ENCODE measurements at places on chromosomes 4 and X.

- no peak for DNase-seq
These were observed 24.0 kb upstream of the RAP1GDS1 start for GRCh38 chr4:98237204-98237603.

DNA sequence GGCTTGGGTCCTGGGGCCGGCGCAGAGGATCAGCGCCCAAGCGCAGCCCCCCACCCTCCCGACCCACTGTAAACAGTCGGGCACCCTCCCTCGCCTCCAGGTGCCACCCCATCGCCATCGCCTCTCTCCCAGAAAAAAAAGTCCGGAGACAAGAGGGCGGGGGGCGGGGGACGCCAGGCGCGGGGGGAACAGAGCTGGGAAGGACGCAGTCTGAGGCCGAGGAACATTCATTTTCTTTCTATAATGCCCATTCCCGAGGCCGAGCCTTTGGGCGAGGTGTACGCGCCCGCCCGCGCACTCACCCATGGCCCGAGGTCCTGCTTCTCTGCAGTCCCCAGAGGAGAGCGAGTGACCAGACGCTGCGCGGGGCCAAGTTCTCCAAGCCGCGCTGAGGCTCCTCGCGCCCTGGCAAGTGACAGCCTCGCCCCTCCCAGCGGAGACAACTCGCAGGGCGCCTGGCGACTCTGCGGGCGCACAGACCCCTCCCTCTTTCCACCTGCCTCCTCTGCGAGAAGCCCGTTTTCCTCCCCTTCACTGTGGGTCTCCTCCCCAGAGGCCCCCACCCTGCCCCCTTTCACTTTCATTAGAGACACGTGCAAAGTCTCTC is 63.5 kb upstream of the WDR17 start:
- peak; percentile 35 for DNase-seq

DNA sequence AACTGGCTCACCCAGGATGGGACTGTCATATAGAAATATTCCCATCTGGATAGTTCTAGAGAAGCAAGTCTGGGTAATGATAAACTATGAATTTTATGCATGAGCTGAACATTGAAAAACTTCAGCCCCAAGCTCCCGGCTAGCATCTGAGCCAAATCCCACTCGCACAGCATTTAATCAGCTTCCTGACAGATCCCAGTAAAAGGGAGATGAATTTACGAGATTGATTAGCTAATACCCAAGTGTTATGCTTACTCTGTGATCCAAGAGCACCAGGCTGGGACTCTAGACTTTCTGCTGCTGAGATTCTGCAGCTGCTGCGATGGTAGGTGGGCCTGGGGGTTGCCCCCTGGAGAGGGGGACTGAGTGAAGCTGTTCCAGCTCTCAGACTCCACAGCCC is 28.0 kb downstream of the FRMPD3 start:
- DNase-seq: no peak

GRCh38 chrX:130916636-130917422 is 13.8 kb upstream of the ENOX2 start:
- DNase-seq: no peak

DNA sequence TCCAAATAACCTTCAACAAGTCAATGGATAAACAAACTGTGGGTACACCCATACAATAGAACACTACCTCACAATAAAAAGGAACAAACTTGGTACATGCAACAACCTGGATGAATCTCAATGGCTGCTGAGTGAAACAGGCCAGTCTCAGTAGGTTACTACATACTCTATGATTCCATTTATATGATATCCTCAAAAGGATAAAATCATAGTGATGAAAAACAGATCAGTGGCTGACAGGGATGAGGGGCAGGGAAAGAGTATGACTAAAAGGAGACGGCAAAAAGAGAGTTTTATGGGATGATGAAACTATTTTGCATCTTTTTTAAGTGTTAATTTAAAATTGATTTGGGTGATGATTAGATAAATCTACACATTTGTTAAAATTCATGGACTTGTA is 15.9 kb downstream of the KLHL8 start:
- no peak for DNase-seq

GRCh38 chr4:176755613-176756012 is 37.1 kb downstream of the VEGFC start:
- no peak for DNase-seq

- no peak for DNase-seq
These were observed 616.0 kb upstream of the IGFBP7 start for GRCh38 chr4:57726154-57726553.

DNA sequence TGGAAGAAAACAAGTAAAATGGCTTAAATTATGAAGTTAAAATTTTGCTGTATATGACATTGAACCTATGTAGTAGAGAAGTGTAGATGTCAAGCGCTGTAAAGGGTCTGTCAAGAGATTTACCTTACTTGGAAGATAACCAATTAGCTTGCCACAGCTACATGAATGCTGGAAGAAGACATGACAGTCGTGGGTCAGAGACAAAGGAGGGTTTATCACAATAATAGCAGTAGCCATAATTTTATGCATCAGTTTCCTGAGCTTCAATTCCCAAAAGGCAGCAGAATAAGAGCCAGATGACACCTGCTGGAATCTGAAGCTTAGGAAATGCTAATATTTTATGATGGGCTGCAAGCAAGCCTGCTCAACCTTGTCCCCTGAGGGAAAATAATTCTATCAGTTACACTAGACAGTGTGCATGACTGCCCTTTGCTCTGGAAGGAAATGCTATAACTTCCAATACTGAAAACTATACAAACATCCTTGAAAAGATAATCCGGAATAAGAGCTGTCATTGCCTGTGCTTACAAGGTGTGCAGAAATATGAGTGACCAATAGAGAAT is 292.9 kb downstream of the PRDM5 start:
- DNase-seq: no peak

DNA sequence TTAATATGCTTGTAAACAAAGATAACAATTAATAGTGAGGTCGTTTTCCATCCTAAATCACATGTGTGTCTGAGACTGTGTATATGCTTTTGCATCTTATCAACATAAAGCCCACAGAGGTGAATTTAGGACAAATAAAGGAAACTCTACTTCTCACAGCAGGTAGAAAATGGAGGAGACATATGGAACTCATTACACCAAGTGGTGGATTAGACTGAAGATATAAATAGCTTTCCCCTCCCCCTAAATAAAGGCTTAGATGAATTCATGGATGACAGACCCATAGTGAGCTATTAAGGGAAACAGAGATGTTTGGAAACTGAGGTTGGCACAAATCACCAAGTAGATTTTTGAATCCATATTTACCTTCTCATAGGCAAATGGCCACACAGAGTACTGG is 79.7 kb downstream of the GRIA3 start:
- DNase-seq: no peak
